Fibroblast of skin of left quadriceps (primary cell): ENCODE measurements at places on chromosomes 4 and X.
A peak's percentile ranks its signal among the peaks of the same experiment; 100 is the strongest.

DNA sequence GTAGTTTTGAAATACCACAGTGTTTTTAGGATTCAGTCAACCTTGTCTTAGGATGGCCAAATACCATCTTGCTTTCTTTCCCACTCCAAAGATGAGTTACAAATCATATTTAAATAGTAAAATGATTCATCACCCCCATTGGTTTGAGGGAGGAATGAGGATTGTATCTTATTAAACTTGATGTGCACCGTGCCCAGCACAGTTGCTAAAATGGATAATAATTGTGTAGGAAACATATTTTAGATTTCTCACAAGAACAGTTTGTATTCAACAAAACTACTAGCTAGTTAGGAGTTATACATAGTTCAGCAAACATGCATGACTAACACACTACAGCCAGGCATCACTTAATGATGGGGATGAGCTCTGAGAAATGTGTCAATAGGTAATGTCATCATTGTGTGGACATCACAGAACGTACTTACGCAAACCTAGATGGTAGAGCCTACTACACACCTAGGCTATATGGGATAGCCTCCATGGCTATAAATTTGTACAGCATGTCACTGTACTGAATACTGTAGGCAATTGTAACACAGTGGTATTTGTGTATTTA, 245.4 kb downstream of the FBXW7 start:
- no peak for DNase-seq

DNA sequence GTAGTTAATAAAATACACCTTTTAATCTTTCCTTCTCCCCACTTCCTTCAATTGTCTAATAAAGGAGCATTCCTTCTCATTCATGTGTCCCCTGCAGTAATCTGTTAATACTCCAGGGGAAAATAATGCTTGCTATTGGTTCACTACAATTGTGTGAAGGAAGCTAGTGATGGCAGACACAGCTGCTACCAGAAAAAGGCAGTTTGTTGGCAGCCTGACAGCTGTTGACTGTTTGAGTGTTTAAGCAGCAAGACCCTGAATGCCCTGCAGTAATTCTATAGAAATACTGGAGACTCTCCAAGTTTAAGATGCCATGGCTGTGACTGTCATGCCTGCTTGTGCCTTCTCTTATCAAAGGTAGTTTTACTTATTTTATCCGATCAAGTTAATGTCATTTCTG, 359.5 kb downstream of the C4orf33 start:
- no peak for DNase-seq

DNA sequence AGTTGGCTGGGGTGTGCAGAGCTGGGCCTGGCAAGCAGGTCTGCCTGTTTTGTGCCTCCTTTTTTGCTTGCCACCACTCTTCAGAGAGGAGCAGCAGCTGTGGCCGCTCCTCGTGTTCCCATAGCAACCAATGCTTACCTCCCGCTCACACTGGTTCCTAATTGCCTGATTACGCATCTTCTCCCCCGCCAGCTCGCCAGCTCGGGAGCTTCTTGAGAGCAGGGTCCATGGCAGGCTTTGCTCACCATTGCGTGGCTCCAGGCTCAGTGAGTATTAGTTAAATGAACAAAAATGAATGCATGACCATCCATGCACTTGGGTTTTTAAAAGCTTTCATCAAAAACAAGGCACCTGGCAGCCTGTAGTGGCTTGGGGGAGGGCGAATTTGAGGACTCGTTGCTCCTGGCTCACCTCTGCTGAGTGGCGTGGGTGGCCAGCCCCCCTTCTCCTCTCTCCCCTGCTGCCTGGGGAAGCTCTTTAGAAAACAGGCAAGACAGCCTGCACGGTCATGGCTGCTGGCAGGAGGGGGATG, 14.2 kb upstream of the PJA1 start:
- no peak for DNase-seq

DNA sequence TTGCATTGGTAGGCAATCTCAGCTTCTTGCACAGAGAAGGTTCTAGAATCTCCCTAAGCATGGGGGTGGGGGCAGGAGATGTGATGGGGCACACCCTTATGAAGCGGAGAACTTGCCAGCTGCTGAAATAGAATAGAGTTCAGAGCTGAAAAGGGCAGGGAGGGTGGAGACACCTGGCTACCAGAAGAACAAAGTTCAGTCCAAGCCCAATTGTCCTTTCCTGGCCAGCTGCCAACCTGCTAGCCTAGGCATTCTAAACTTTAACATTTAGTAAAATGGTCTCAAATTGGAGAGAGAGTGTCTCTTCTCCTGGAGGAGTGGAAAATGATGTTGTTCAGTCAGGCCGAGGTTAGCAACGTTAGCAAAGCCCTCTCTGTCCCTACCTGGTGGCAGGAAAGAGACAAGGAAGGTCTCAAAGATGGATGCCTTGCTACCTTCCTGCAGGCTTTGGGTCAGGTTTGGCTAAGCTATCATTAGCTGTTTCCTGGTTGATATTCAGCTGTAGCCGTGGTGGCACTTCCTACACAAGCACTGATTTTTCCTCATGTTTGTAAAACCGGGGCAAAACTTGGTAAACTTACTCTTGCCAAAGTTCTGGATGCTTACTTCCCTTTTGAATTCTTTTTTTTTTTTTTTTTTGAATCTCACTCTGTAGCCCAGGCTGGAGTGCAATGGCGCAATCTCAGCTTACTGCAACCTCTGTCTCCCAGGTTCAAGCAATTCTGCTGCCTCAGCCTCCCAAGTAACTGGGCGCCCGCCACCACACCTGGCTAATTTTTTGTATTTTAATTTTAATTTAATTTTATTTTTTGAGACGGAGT, 34.7 kb upstream of the NYX start:
- DNase-seq = no peak

- no peak for DNase-seq
Observed at GRCh38 chr4:139940600-139940999, 213.4 kb downstream of the MAML3 start.

GRCh38 chr4:26356081-26356501, 35.3 kb downstream of the RBPJ start:
- no peak for DNase-seq

DNA sequence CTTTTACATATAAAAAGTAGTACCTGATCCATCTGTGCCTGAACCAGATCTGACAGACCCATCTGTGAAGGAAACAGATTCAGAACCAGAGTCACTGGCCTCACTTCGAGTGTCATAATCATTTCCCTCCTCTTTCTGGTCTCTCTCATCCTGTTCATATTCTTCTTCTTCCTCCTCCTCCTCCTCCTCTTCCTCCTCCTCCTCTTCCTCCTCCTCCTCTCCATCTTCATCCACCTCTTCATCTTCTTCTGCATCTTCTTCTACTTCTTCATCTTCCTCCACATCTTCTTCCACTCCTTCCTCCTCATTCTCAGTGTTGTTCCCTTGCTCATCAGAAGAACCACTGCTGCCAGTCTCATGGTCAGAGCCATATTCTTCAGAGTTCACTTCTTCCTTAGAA, 12.9 kb downstream of the YTHDC1 start:
- DNase-seq = no peak

DNA sequence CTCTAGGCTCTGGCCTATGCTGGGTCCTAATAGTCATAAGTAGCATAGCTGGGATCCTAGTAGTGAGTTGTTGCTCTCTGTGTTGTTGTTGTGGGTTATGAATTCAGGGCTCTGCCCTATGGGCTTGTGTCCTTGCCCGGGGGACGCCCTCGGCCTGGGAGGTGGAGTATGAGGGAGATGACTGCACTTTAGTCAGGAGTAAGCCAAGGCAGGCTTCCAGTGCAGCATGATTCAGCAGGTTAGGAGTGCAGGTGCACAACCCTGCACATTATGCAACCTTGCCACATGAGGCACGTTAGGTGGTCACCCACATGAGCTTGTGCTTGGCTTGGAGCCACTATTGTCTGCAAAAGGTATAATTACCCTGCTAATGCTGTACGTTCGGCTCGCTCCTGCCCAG, 58.4 kb upstream of the CCDC149 start:
- no peak for DNase-seq

GRCh38 chrX:150361777-150362351, 1.3 kb upstream of the MAMLD1 start:
- no peak for DNase-seq

- DNase-seq = no peak
Observed at GRCh38 chr4:81510643-81511178, 39.0 kb upstream of the RASGEF1B start.

DNA sequence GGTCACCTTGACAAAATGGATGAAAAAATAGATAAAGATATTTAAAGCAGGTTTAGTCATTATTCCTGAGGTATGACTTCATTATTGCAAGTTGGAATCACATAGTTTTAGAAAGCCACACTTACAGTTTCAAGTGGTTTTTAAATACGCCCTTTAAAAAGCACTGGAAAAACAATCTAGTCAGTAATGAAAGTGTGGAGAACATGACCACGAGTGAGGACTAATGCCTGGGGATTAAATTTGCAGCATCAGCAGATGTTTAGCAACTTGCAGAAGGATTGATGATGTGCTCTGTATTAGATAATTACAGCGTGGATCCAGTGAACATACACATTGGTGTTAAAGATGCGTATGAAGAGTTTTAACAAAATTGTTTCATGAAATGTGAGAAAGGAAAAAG, 5.9 kb downstream of the SPARCL1 start:
- no peak for DNase-seq

DNA sequence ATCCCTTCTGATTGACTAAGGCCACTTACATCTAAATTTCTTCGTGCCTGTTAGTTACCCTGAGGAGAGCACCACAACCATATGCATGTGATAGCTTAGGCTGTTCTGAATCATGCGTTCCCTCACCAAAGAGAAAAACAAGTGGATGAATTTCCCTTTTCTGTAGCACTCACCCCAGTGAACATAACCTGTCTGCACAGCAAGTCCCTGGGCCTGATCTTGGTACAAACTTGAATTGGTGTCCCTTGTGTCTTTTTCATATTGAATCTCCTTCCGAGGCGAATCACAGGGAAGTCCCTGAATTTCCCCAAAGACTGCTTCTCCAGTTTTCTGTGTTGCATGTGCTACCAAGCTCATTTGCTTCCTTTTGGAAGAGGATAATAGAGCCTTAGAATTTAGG, 100.4 kb downstream of the KLHL8 start:
- DNase-seq = no peak

- DNase-seq = no peak
Observed at GRCh38 chr4:112172180-112172579, 26.9 kb downstream of the FAM241A start.

GRCh38 chr4:145825255-145825654, 113.4 kb downstream of the ZNF827 start:
- no peak for DNase-seq

DNA sequence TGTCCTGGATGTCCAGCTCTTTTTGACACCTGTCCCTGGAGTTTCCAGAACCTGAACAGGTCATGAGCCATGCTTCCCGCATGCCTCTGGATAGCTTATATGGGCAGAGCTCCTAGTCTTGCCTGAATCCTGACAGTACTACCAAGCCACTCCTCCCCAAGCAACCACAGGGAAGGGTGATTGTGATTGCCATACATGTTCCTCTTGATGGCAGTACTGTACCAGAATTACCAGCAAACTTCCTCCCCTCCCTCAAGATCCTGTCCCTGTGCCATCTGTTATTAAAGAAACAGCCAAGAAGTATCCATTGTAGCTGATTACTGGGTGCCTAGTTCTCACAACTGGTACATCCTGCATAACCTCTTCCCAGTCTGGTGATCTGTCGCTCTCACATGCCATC, 264.3 kb upstream of the AGTR2 start:
- no peak for DNase-seq

GRCh38 chrX:41781500-41781899, 57.5 kb downstream of the GPR82 start:
- DNase-seq = no peak

DNA sequence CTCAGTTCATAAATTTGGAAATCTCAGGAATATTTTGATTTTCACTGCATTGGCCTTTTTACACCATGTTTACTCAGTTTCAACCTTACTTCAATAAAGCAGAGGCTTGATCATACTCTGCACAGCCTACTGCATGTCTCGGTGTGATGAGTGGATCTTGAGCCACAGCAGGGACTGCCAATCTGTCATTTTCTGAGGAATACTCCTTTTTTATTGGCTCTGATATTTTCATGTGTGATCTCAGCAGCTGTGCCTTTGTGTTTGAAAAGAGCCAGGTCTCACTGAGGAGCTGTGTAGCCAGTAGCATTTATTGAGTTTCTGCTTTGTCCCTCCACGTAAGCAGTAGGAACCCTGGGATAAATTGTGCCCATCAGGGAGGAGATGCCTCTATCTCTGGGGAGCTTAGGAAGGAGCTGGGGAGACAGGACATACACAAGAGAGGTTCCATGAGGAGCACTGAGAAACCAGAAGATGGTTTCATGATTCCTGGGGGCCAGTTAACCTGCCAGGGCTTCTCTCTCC, 18.9 kb upstream of the TRIM2 start:
- no peak for DNase-seq

GRCh38 chr4:52105276-52105675, 54.2 kb downstream of the SPATA18 start:
- no peak for DNase-seq

GRCh38 chrX:150482537-150483206, 85.7 kb upstream of the MTM1 start:
- DNase-seq = peak; percentile 20

- no peak for DNase-seq
Observed at GRCh38 chr4:131613824-131614216, 1535.3 kb upstream of the PCDH10 start.

GRCh38 chrX:68647156-68647957, at the start of gene STARD8:
STARD8 (plus strand) TSS chrX:68647666; CDS start chrX:68647883, 217 bp downstream.
- DNase-seq = no peak

GRCh38 chr4:29632199-29632598, 1088.0 kb upstream of the PCDH7 start:
- DNase-seq = no peak

DNA sequence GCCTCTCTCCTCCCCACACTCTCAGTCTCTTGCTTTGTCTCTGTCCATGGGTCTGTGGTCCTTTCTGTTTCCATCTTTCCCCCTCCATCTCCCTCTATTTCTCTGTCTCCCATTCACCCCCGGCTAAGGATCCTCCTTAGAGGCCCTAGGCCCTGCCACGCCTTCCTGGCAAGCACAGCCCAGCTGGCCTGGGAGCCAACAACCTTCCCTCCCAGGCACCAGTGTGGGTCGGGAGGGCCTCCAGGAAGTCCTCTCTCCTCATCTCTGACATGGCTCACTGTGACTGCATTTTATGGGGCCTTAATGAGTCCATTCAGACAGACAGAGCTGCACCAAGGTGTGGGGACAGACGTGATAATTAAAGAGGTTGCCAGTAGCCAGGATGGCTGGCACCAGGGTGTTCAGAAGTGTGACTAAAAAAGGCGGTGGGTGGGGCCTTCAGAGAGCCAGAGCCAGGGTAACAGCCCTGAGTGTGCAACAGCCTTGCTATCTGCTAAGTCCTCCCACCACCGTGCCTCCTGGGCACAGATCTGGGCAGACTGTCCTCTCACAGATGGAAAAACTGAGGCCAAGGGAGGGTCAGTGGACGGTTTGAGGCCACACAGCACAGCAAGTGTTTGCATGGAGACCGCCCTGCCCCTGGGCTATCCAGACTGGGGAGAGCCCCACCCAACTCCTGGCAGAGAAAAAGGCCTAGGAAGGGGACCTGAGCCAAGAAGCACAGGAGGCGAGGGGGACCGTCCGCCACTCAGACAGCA, 31.5 kb downstream of the BLOC1S4 start:
- DNase-seq = no peak

- no peak for DNase-seq
Observed at GRCh38 chr4:133972586-133972985, 229.0 kb downstream of the PABPC4L start.
